Right renal cortex interstitium (tissue), 3 donors: ENCODE measurements at places on chromosomes 4 and X. TPM values are rescaled to one million over a fixed set of nuclear protein-coding genes. Genes with fewer than 3 reads are reported as not detected.

Gene CTPS2
- polyA plus RNA-seq: 35.6 TPM

Gene CFAP99
- 0.57 TPM for polyA plus RNA-seq

Gene AFP
- 1,253 TPM for polyA plus RNA-seq

Gene MAGEC2
- polyA plus RNA-seq: not detected

Gene IL21
- not detected for polyA plus RNA-seq

Gene NXF3
- 0.14 TPM for polyA plus RNA-seq

Gene MRFAP1
- 485 TPM for polyA plus RNA-seq

Gene ENPEP
- 220 TPM for polyA plus RNA-seq

Gene P2RY8
- polyA plus RNA-seq: 1.5 TPM

Gene HSFX1
- polyA plus RNA-seq: 1.9 TPM

Gene GAGE13
- polyA plus RNA-seq: 0.40 TPM

Gene S100P
- 5.0 TPM for polyA plus RNA-seq

Gene WAS
- polyA plus RNA-seq: 3.0 TPM

Gene PRDM8
- polyA plus RNA-seq: 1.8 TPM

Gene CSAG1
- polyA plus RNA-seq: not detected

Gene MAGT1
- polyA plus RNA-seq: 95.4 TPM

Gene ZFYVE28
- polyA plus RNA-seq: 1.7 TPM

Gene ATP2B3
- 0.24 TPM for polyA plus RNA-seq

Gene MPP1
- 35.6 TPM for polyA plus RNA-seq

Gene FAM9C
- 0.15 TPM for polyA plus RNA-seq

Gene ADGRG4
- not detected for polyA plus RNA-seq

Gene OGT
- 176 TPM for polyA plus RNA-seq

Gene AR
- 4.0 TPM for polyA plus RNA-seq

Gene UGT2A3
- polyA plus RNA-seq: 86.3 TPM

Gene DIPK2B
- polyA plus RNA-seq: 8.2 TPM

Gene AFM
- polyA plus RNA-seq: 14.8 TPM
